ENCODE measurements at places on chromosomes 16 and 17.

GRCh38 chr16:30027588-30028437 is 3.3 kb downstream of the TLCD3B start:
- no peak for DNase-seq

GRCh38 chr17:360092-360750 is 7.6 kb upstream of the RPH3AL start:
- no peak for DNase-seq

DNA sequence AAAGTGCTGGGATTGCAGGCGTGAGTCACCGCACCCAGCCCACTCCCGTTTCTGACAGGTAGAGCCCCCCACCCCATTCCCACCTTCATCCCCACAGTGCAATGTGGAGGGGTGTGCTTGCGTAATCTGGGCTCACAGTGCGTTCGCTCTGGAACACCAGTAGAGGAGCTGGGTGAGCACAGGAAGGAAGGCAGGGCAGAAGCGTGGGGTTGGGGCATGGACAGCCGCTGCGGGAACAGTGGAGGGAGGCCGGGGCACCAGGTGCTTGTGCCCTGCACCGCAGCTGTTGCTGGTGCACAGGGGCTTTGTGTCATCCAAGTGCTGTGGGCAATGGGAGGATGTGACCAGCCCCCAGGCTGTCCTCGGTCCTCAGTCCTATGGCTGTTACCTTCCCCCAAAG is 24.7 kb downstream of the KDM8 start:
- no peak for DNase-seq

DNA sequence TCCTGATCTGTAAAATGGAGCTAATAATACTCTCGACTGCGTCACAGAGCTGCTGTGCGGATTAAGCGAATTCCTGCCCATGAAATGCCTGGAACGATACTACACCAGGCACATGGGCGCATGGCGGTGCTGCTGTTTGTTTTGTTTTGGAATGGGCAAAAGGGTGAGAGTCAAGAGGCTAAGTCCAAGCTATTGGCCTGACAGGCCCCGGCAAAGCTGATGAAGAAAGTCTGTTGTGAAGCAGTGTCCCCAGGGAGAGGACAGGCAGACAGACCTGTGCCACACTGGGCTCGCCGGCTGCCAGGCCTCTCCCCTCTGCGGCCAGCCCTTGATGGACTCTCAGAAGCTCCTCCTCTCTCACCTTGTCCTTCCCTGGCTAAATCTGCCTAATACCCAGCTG is 31.3 kb upstream of the RASD1 start:
- no peak for DNase-seq

DNA sequence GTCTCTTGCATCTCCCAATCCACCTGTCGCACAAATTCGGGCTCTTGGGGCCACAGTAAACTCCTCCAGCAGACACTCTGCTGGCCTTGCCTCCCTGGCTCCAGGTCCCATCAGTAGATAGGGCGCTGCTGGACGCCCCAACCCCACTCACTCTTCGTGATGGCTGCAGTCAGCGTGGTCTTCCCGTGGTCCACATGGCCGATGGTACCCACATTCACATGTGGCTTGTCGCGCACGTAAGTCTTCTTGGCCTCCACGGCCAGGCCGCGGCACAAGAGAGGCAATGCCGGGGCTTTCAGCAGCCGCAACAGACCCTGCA is 428 bp downstream of the TUFM start:
- DNase-seq, result no peak

DNA sequence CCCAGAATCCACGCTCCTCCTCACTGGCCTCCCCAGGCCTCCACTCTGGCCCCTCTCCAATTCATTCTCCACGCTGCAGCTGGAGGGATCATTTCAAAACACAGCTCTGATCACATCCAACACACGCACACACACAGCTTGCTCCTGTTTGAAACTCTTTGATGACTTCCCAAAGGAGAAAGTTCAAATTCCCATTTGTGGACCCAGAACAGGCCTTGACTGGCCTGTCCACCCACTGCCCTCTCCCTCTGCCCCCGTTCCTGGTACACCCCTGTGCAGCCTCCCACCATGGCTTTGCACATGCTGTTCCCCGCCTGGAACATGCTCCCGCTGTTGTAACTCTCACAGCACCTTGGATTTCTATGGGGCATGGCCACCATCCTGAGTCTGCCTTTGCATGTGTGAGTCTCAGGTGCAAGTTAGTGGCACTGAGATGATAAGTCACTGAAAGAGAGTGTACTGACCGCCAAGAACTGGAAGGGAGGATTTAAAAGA is 100.0 kb downstream of the GSG1L start:
- no peak for DNase-seq

DNA sequence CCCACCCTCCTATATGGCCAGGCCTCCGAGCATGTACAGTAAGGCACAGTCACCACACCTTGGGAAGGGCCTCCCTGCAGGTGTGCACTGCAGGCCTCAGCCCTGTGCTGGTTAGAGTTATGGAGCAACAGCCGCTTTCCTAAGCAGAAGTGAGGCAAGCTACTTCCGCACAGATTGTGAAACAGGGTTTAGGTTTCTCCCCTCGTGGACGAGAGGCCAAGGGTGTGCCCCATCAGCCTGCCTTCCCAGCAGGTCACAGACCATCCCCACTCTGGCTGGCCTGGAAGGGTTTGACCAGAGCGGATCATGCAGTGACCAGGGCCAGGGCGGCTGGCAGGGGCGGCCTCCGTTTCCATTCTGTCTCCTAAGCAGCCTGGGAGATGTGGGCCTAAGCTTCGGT is 4.7 kb downstream of the MSRB1 start:
- no peak for DNase-seq

GRCh38 chr16:85541980-85542900 is 70.9 kb upstream of the GSE1 start:
- no peak for DNase-seq

GRCh38 chr16:64830653-64831052 is 291.2 kb downstream of the CDH11 start:
- no peak for DNase-seq

- no peak for DNase-seq
These were observed 142.9 kb downstream of the CDK5R1 start for GRCh38 chr17:32629563-32630190.

GRCh38 chr16:11619327-11619851 is 32.7 kb upstream of the LITAF start:
- DNase-seq, result peak; percentile 21

DNA sequence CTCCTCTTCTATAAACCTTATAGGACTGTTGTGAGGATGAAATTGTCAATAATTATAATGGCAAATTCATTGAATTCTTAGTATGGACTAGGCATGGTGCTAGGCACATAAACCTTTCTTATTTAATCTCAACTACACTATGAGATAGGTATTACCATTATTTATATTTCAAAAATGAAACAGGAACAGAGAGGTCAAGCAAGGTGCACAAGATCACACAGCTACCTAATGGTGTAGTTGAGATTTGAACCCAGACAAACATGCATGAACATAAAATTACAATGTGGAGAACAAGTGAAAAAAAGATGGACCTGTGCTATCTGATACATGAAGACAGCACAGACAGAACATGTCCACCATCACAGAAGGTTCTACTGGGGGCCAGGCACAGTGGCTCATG is 156.7 kb downstream of the AXIN2 start:
- DNase-seq, result no peak

Data from stimulated activated CD4-positive, alpha-beta T cell treated with anti-CD3 and anti-CD28 coated beads, Interleukin-1b, Interleukin-23, amount 100 ng/mL, for 48 hours (primary cell).